Left lung (tissue), 14 donors: ENCODE measurements at places on chromosomes 3 and 15. TPM values are rescaled to one million over a fixed set of nuclear protein-coding genes. Genes with fewer than 3 reads are reported as not detected.

Gene DMXL2
- total RNA-seq = 38.7 TPM

Gene ZDHHC3
- 86.8 TPM for total RNA-seq

Gene TOPBP1
- total RNA-seq = 26.2 TPM

Gene CCDC54
- not detected for total RNA-seq

Gene MAP2K1
- 60.4 TPM for total RNA-seq

Gene ZBBX
- total RNA-seq = not detected

Gene CCRL2
- total RNA-seq = 18.9 TPM

Gene EAF2
- total RNA-seq = 5.1 TPM

Gene OXTR
- total RNA-seq = 0.82 TPM

Gene CEMIP
- 31.8 TPM for total RNA-seq

Gene SNTN
- 9.6 TPM for total RNA-seq

Gene GABRR3
- total RNA-seq = not detected

Gene ZNF80
- not detected for total RNA-seq

Gene TRPC1
- total RNA-seq = 5.6 TPM

Gene CYP1A2
- total RNA-seq = 0.15 TPM

Gene LRRC31
- total RNA-seq = 0.47 TPM

Gene RTP4
- total RNA-seq = 5.1 TPM

Gene MRAS
- total RNA-seq = 41.0 TPM

Gene KLHDC8B
- 31.2 TPM for total RNA-seq

Gene ALDH1L1
- total RNA-seq = 1.8 TPM

Gene ZNF717
- total RNA-seq = 13.5 TPM

Gene ADAMTS17
- total RNA-seq = 3.8 TPM
